LHCN-M2 (cell line): ENCODE measurements at places on chromosomes 7 and 10. TPM values are rescaled to one million over a fixed set of nuclear protein-coding genes. Genes with fewer than 3 reads are reported as not detected.

The ZNF804B gene
- not detected in 2 replicates for total RNA-seq

- no peak for DNase-seq
These were observed 25.2 kb downstream of the RAPGEF5 start for GRCh38 chr7:22331704-22332103.

The GBX1 gene
- not detected in 2 replicates for total RNA-seq

The MYO3A gene
- not detected in 2 replicates for total RNA-seq

GRCh38 chr10:11105676-11106004 lies 88.0 kb downstream of the CELF2 start:
- DNase-seq: no peak

The NACAD gene
- total RNA-seq: 2.6 and 2.9 TPM in 2 replicates

- DNase-seq: no peak
These were observed 16.3 kb upstream of the KAT6B start for GRCh38 chr10:74810087-74810486.

- DNase-seq: no peak
These were observed 1.9 kb downstream of the DLX5 start for GRCh38 chr7:97022491-97023306.

DNA sequence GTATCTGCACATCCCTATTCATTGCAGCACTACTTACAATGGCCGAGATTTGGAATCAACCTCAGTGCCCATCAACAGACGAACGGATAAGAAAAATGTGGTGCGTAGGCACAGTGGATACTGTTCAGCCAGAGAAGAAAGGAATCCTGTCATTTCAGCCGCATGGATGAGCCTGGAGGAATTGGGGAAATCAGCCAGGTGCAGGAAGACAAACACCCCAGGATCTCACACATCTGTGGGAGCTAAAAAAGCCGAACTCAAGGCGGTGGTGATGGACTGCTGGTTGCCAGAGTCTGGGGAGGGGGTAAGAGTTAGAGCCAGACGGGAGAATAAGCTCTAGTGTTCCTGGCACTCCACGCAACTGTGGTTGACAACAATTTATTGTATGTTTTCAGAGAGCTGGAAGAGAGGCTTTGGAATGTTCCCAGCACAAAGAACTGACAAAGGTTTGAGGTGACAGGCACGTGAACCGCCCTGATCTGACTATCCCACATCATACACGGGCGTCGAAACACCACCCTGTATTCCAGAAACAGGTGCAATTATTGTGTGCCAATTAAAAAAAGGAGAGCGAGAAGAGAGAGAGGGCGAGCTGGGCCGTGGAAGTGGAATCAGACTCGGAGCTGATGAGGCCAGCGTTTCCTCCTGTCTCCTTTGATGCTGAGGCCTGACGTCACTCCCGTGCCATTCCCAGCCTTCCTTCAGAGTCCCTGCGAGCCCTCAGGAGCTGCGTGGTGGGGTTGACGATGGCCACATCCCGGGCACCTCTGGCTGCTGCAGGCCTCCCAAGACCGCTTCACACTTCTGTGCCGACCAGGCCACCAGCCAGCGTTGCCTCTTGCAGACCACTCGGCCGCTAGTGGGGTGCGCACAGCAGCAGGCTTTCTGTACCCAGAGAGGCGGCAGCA lies 189.5 kb downstream of the DNAJB6 start:
- DNase-seq: no peak

DNA sequence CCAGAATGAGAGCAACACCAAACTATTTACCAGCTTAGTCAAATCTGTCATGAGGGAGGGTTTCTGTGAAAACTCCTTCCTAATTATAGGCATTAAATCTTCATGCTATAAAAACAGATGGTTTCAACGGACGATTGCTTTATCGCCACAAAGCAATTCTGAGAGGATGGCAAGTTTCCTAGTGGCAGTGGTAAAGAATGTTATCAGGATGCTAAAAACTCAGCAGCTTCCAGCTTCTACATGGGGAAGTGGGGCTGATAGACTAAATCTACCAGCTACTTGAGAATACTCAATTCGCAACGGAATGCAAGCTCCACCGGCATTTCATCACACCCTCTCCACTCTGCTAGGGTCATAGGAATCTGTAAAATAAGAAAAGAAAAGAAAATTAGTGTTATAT lies 41.8 kb downstream of the JCAD start:
- DNase-seq: no peak

DNA sequence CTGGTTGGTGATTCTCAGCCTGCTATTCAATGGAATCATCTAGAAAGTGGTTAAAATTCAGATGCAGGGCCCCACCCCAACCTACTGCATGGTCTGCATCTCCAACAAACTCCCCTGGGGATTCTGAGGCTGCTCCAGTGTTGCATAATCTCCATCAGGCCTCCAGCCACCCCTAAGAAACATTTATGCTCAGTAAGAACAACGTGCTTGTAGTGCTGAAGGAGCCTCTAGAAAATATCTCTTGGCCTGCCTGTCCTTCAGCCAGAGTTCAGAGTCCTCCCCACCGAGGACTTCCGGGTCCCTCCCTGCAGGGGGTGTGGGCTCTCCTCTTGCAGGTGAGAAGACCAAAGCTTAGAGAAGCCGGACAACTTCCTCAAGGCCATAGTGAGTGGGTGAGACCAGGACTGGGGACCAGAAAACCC lies 159.8 kb downstream of the SH3PXD2A start:
- no peak for DNase-seq

DNA sequence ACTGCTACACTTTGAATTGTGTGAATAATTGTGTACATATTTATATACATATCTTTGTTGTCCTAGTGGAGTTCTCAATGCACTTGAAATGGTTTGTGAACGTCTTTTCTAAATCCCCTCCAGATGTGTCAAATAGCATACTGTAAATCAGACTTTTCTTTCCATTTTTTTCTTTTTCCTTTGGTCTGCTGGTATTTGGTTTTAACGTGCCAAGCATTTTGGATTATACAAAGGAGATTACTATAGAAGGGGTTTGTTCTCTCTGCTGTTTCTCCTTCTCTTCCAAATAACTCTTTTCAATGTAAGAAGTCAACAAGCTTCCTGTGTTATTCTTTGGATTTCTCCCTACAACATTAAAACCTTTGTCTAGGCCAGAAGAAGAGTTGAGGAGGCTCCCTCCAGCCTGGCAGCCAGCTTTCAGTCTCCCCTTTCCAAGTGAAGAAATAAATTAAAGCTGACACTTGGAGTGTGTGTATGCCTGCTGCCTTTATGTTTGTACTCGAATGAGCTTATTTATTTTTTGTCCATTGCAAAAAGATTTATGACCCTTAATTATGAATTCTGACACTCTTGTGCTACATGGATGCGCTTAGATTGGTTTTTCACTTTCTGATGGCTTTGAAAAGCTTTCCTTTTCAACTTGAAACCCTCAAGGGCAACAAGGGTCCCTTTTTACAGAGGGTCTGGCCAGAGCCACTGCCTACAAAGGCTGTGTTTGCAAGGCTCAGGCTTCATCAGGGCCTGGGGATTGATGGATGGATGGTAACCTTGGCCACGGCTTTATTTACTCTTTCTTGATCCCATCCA lies 107.8 kb downstream of the RAB18 start:
- no peak for DNase-seq

- DNase-seq: no peak
These were observed 8.6 kb downstream of the MEST start for GRCh38 chr7:130500463-130500862.

DNA sequence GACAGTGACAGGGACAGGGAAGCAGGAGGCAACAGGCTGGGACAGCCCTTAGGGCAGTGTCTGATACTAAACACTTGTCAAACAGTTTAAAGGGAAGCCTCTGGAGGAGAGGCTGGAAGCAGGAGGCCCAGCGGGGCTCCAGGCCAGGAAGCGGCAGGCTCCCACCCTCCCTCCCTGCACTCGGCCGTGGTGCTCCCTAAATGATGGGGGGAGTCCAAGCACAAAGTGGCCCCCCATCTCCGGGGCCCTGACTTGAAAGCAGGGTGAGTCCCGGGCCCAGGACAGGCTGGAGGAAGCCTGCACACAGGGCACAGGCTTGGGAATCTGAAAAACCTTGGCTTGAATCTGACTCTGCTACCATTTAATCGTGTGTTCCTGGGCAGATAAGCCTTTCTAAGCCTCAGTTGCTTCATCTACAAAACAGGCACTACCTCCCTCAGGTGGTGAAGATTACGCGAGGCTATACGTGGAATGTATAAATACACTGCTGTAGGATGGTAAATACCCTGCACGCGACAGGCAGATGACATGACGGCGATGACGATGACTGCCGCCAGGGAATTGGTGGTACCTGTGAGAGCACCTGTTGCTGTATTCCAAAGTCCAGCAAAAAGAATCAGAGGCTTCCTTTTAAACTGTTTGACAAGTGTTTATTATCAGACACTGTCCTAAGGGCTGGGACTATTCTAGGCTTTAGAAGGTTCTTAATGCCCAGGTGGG lies 34.1 kb downstream of the GBX1 start:
- DNase-seq: no peak

DNA sequence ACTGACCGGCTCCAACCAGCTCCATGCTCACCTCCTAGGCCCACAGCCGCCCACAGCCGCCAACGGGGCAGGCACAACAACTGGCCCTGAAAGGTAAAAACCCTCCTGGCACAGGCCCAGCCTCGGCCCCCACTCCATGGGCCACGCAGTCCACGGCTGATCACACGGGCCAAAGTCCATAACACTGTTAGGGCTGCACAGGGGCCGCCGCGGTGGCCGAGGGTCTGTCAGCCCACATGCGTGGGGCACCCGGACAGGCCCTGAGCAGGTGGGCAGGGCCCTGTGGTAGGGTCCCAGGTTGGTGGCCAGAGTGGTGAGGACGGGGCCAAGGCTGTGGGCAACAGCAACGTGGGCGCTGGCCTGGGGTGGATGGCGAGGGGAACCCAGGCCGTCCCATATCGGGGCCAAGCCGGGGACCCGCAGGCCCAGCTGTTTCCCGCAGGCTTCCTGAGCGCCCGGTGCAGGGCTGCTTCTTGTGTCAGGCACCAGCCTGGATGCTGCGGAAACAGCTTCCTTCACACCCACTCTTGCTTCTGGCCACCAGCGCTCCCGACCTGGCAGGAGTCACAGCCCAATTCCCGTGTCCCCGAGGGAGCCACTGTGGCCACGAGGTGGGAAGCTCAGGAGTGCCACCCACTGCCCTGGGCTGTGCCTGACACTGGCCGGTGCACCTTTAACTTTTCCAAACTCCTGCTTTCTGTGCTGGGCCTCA lies 29.2 kb downstream of the CYP2W1 start:
- no peak for DNase-seq
